ENCODE measurements at places on chromosomes 1 and 21.

DNA sequence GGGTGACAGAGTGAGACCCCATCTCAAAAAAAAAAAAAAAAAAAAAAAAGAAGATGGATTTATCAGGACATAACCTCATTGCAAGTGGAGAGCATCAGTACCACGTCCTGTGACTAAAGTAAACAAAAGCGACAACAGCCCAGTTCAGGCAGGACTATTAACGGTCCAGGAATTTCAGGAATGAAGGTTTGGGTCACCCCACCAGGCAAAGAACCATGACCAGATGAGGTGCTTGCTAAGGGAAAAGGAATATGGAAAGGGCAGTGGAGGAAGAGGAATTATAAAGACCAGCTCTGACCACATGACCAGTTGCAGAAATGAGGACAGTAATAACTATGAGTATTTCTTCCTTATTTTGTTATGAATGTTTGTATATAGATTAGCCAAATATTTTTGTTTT is 35.4 kb upstream of the EIF4G3 start:
- DNase-seq, result no peak

DNA sequence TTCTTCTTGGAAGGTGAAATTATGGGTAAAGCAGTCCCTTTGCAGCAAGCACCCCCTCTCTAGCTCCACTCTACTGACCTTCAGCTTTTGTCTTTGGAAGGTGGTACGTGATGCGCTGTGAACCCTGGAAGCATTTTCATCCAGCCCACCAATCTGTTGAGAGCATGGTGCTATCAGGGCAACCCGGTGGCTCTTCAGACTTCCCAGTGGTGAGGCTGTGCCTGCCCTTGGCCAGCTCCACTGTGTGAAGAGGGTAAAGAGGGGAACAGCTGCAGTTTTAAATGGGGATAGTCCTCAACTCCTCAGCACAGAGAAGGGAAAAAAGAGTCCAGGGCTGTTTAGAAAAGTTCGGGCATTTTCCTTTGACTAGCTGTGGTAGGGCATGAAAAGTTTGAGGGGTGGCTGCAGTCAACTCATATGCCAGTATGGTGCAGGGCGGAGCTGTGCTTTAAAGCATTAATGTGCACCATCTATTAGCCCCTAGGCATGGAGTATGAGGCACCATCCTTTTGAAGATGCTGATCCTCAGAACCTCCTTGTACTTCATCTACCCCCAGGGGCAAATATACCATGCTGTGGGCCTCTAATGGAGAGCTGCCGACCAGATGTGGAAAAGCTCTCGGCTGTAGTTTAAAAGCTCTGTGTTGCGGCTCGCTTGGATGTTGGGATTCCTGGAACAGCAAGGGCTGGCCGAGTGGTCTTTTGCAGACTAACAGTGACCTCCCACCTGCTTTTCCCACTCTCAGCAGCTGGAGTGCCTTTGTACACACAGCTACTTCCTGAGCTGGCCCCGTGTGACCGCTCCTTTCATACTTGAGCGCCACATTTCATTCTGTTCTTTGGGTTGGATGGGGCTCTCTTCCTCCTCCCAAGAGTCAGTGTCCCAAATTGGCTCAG is 123.0 kb downstream of the PEX14 start:
- no peak for DNase-seq

DNA sequence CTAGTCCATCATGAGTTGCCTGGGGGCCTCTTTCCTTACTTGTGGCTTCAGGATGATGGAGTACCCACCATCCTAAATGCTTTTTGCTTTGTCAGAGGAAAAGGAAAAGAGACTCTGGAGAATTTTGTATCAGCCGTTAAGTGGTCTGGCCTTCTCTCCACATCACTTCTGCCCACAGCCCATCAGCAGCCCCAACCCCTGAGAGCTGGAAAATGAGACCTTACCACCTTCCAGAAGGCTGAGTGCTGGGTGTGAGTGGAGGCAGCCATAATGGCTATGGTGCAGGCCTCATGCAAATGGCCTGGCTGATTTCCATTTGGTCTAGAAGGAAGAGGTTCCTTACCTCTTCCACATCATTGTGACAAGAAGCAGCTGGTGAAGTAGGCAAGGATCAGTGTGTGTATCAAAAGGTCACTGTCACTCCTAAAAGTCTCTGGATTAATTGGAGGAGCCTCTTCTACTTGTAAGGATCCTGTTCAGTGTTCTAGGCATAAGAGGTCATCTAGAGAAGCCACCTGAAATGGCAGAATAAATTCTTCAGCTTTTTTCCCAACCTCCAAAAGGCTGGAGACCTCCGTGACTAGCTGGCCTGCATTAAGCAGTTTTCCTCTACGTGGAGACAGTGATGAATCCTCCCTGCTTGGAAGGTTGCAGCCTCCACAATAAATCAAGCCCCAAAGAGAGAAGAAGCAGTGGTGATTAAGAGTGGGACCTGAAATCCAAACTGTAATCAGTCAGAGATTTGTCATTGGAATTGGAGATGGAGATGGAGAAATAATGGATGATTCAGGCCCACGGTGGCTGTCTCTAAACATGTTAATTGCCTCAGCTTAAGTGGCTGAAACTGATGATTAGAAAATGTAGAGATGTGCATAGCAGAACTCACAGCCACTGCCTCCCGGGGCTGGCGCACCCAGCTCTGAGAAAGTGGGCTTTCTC is 111.5 kb downstream of the CNIH3 start:
- DNase-seq, result no peak

DNA sequence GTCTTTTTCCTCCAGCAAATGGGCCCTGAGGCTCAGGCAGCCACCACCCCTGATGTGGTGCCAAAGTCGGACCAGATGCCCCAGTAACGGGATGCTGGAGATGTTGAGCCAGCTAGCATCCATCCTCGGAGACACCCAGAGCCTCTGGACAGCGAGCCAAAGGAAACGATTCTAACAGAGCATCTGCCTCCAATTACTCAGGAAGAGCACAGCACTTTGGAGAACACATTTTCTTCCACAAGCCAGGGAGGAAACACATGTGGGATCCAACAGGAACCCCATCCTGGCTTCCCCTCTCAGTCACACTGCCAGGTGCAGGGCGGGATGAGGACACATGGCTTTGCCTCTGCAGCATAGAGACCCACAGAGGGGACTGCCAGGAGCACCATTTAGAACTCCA is 44.9 kb downstream of the C1orf198 start:
- DNase-seq, result no peak

DNA sequence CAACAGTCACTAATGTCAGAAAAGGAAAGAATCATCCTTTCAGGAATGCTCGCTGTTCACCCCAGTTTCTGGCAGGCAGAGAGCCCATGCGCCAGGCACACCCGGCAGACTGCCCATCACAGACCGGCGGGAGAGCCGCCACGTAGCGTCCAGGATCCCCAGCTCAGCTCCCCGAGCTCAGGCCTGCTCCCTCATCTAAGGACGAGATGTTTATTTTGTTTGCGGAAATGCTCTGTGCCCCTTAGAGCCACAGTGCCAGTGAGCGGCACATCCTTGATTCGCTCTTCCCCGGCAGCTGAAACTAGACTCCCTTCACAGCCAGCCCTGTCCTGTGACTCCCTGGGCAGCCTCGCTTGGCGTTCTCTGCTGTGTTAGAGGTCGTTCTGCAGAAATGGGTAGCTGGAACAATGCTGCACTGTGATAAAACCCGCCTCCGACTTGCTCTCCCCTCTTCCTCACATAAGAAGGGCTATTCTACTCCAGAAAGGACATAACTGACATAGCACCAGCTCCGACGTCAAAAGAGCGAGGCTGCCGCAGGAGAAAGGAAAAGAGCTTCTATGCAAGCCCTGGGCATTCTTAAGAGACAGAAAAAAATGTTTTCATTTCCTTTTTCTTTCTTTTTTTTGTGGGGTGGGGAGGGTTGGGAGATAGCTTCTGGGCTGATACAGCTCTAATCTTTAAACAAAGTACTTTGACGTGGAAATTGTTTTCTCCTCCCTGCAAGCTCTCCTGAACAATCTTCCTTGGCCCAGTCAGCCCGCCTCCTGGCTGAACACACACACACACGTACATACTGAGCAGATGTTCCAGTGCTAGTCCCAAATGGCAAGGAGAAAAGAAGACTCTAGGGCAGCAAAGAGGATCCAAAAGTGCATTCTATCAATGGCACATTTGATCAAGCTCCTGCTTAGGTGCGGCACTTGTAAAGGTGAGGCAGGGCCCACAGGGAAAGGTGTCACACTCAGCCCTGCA is 37.2 kb downstream of the MRAP start:
- DNase-seq, result no peak

DNA sequence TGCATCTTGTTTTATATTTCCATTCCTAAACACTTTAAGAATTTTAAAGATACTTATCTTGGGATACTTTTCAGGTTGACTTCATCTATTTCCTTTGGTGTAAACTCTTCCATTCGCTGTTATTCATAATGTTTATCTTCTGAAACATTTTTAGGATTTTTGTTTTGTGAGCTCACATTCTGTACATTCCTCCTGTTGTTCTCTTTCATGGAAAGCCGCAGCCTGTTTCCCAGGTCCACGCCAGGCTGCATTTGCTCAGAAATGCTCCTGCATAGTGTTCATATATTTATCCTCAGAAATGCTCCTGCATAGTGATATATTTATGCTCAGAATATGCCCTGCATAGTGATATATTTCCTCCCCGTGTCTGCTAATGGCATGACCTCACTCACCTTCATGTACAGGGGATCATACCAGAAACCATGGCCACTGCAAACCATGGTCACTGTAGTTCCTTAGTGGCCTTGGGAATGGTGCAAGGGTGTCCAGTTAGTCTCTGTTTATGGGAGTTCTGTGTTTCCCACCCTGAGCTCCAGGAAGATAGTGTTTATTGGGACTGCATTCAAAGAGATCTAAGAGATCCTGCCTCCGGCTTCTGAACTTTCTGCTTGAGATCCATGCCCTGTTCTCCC is 153.9 kb upstream of the GREM2 start:
- DNase-seq, result no peak

GRCh38 chr1:76336931-76337371 is 262.4 kb downstream of the ST6GALNAC3 start:
- no peak for DNase-seq

- DNase-seq, result no peak
These were observed 9.9 kb upstream of the REN start for GRCh38 chr1:204176049-204176448.

- no peak for DNase-seq
These were observed 21.0 kb upstream of the LORICRIN start for GRCh38 chr1:153238527-153238926.

GRCh38 chr1:34549199-34549598 is 205.6 kb upstream of the GJB5 start:
- DNase-seq, result no peak

DNA sequence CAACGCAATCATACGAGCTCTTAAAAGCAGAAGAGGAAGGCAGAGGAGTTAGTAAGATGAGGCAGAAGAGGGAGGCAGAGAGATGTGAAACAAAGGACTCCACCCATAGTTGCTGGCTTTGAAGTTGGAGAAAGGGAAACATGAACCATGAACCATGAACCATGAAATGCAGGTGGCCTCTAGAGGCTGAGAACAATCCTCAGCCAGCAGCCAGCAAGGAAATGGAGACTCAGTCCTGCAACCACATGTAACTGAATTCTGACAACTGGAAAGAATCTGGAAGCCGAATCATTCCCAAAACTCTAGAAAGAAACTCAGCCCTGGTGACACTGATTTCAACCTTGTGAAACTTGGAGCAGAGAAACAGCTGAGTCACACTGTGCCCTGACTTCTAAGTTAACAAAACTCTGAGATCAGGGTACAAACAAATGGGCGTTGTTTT is 10.1 kb downstream of the DIPK1A start:
- DNase-seq, result no peak
